NCI-H1417 (cell line): ENCODE measurements at places on chromosomes 5 and 9.

DNA sequence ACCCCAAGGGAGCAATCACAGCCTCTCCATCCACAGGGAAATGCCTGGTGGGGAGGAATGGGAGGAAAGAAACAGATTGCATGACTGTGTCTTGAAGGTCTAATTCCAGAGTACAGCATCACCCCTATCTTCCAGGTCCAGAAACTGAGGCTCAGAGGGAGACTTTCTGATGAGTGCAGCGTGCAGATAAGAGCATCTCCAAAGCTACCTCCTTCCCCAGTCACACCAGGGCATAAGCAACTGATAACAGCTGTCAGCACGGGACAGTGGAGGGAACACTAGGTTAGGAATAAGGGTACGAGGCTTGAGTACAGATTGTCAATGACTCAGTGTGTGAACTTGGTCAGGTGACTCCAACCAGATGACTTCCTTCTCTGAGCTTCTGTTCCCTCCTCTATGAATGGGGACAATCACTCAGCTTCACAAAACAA, 126.9 kb downstream of the KCNIP1 start:
- no peak for DNase-seq

DNA sequence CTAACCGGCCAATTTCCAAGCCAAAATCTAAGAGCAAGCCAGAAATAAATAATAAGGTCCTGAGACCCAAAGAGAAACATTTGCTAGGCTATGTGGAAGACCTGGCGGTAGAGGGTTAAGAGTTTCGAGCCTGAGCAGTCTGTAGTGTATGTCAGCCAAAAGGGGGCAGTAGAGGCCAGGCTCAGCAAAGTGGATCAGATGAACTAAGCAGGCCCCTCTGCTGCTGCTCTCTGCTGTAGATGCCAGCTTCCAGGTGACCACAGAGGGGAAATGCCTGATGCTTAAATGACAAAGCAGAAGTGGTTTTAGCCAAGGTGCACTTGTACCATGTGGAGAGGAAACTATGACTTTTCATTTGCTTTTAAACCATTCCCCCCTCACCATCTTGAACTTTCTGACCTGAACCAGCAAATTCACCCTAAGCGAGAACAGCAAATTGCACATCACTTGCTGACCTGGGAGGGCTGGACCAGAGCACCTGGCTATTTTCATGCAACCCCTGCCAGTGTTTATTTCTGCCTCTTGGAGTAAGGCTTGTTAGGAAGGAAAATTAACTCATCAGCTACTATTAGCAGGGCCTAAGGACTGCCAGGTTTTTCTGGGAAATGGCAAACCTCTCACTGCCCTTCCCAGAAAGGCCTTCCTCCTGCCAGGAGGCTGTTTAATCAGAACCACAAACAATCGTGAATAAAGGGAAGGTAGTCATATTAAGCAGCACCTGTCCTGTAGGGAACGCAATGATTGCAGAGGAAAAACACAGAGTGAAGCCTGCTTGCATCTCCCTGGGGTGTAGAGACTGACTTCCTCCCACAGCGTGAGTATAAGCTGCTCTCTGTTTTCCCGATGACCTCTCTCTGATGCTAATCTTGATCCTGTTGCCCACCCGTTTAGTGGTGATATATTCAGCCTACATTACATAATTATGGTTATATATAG, 818.2 kb downstream of the TLR4 start:
- peak; percentile 49 for DNase-seq

DNA sequence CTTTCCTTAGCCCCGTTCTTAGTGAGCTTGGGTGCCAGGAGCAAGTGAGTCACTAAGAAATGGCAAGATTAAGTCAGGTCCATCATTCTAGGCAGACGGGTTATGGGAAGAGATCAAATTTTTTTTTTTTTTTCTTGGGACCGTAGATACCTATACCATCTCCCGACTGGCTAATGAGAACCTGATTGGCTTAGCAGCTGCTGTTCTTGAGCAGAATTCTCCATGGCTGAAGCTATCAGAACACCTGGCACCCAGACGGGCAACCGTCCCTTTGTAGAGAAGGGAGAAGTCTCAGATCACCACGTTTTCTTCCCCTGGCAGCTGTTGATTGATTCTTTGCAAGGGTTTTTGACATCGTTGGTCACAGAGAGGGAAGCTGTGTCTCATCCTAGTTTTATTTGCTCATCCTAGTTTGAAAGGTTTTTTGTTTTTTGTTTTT, 78.6 kb downstream of the AOPEP start:
- peak; percentile 72 for DNase-seq

DNA sequence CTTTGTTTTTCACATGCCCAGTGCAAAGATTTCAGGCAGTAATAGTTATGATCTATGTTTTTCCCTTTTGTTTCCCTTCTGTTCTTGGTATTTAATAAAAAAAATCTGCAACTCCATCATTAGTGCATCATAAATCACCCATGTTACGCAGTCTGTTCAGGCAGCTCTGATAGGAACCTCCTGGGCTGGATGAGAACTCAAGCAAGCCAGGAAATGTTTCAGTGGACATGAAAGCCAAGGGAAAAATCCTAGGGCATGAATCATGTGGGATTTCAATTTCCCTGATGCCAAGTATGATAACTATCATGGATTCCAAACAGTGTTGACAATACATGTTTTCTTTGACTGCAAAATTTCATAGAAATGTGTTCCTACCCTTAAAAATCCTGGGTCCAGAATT, 119.7 kb upstream of the TARS1 start:
- DNase-seq = no peak

GRCh38 chr9:112719241-112719691, 1.3 kb upstream of the INIP start:
- DNase-seq = no peak

- no peak for DNase-seq
These were observed 36.0 kb downstream of the NR6A1 start for GRCh38 chr9:124735121-124735520.

GRCh38 chr5:154058055-154059038, 19.6 kb downstream of the MFAP3 start:
- DNase-seq = no peak

GRCh38 chr5:124343451-124343867, 403.0 kb downstream of the ZNF608 start:
- DNase-seq = peak; percentile 35

DNA sequence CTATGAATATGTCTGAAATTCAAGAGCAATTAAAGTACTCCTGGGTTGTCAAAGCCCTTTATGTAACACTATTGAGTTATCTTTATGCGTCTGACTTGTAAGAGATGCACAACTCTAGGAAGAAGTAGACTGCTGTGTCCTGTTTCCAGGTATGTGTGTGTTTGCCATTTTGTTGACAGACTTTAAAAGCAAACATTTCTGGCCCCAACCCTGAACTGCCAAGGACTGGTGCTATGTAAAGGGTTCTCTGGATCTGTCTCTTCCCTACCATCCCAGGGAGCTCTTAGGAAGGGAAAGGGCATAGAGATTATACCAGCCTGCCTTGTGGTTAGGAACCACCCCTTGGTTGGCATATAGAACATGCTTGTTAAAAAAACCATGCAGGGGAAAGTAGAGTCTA, 12.1 kb downstream of the SLC22A5 start:
- DNase-seq = no peak

GRCh38 chr9:83138422-83139135, 75.6 kb upstream of the RASEF start:
- peak; percentile 36 for DNase-seq

DNA sequence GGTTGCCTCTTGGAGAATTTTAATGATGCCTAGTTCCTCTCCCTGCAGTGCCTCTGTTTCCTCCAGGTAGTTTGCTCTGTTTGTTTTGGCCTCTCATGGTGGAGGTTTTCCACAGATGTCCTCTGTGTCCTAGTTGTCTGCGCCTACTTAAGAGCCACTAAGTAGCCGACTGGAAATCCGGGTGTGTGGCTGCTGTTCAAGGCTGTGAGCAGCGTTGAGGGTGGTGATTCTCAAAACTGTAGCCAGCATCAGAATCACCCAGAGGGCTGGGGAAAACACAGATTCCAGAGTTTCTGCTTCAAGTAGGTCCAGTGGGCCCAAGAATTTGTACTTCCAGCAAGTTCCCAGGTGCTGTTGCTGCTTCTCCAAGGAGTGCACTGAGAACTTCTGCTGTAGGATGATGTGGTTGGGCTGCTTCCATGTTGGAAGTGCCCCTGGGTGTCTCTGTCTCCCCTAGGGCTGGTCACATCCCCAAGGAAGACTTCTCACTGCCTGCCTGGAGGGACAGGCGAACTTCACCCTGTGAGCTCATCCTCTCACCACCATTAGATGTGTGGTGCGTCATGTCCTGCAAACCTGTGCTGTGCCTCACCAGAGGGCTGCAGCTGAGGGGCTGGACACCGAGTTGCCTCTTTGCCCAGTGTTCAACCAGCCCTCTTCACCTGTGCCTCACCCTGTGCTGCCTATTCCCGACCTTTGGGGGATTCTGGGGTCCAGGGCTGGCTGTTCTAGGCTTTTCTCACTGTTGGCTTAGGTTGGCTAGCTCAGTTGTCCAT, 34.8 kb downstream of the SECISBP2 start:
- no peak for DNase-seq

GRCh38 chr9:68507130-68507805, 33.4 kb downstream of the TMEM252 start:
- peak; percentile 61 for DNase-seq

- DNase-seq = no peak
These were observed 52.7 kb upstream of the ERCC6L2 start for GRCh38 chr9:95822583-95823431.

- no peak for DNase-seq
These were observed at the start of gene CCDC192 for GRCh38 chr5:127702926-127703561. CCDC192 (plus strand) TSS chr5:127703391; CDS start chr5:127703446, 55 bp downstream.

DNA sequence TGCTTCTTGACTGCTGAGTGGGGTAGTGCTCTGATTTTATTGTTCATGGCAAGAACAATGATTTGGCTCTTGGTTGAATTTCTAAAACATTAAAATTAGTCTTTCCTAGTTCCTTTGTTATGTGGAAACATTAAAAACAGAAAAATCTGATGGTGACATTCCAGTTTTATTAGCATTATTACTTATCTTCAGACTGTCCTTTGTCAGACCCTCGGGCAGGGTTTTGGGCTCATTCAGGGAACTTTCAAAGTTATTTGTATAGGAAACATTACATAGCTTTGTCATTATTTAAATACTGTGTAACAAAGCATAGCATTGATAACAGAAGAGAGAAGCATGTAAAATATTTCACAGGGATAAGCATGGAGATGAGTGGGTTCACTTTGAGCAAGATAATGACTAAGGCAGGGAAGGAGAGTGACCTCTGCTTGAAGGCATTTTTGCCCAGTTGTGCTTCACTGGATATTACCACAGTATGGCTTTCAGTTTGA, 119.9 kb downstream of the KDM4C start:
- DNase-seq = no peak

- DNase-seq = no peak
These were observed 138.6 kb downstream of the ERCC6L2 start for GRCh38 chr9:96014078-96014477.

DNA sequence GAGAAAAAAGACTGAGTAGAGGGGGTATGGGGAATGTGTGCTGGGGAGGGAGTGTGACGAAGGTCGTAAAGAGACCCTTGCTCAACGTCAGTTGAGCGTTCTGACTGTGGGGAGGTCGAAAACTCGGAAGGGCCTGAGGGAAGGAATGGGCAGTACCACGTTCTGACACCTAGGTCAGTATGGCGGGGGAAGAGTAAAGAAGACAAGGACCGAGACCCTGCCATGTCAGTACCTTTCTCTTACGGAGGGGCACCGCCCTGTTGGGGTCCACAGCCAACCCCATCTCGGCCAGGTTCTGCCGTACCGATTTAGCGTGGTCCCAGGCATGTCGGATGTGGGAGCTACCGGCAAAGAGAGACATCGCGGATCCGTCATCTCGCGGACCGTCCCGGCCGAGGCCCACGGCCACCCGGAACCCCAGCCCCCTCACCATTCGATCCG, 375 bp downstream of the NOP16 start:
- DNase-seq = no peak

GRCh38 chr9:18596920-18597319, 123.0 kb downstream of the ADAMTSL1 start:
- DNase-seq = no peak

DNA sequence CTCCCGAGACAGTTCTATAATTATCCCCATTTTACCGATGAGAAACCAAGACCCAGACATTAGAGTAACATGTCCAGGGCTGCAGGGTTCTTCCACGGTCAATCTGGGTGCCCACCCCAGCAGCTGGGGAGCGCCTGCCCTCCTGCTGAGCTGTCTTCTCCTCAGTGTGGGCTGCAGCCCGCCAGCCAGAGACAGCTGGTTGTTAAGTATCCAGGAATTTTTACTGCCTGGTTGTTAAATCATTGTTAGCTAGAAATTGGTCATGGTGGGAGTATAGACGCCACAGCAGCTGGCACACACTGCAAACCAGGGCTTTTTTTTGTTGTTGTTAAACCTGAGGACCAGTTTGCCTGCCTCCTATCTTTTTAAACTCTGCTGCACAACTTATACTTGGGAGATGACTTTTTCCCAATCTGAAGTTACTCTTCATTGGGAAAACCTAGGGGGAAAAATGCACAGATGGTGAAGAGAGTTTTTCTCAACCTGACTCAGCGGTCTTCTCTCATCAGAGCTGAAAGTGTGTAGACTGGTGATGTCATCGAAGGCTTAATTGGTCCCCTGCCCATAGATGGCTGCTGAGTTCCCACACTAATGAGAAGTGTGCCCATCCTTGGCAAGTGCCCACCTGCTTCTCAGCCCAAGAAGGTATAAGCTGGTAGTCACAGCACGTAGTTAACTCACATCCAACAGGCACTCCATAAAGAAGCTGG, 208.6 kb downstream of the DRD1 start:
- no peak for DNase-seq

DNA sequence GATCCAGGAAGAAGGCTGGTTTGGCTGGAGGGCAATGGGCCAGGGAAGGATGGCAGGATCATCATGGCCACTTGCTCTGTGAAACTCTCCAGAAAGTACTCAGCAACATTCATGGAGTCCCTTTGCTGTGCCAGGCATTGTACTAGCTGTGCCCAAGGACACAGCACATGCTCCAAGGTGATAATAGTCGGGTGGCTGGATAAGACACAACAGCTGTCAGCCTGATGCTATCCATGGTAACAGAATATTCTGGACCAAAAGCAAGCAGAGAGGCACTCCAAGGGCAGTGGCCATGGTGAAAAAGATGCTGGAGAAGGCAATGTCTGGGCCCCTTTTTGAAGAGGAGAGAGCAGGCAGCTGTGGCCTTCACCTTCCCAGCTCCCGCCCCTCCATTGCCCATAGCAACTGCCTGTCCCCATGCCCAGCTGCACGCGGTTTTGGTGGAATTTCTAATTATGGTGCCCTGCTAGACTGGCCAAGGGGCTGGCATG, 113.8 kb upstream of the CPEB4 start:
- no peak for DNase-seq
